ENCODE measurements at places on chromosomes 7 and 10.

DNA sequence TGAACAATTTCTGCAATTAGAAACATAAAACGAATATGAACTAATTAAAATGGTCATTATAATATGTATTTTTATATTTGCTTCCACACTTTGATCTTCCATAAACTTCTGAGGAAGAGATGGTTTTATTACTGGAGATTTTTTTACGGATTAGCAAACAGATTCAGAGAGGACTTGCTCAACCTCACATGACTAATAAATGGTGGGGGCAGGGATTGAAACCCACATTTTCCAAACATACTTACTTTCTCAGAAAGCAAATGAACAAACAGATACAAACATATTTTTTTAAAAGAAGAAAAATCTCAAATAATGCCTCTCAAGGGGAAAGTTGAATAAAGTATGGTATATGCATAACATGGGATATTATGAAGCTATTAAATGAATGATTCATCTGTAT is 18.3 kb downstream of the ANKMY2 start:
- DNase-seq, result no peak

DNA sequence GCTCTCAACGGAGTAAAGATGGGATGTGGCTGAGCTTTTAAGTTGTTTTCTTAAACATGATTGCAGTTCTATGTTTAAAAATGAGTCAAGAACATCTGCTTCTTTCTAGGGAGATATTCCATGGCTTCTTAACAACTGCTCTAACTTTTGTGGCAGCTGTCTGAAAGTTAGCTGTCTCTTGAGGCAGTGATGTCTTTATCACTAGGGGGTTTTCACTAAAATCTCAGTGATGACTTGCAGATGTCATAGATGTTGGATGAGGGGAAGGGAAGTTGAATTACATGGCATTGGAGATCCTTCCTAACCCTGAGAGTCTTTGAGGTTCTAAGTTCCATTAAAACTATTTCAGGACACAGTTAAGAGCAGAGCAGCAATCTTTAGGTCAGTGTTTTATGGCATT is 43.5 kb downstream of the PRKG1 start:
- DNase-seq, result no peak

DNA sequence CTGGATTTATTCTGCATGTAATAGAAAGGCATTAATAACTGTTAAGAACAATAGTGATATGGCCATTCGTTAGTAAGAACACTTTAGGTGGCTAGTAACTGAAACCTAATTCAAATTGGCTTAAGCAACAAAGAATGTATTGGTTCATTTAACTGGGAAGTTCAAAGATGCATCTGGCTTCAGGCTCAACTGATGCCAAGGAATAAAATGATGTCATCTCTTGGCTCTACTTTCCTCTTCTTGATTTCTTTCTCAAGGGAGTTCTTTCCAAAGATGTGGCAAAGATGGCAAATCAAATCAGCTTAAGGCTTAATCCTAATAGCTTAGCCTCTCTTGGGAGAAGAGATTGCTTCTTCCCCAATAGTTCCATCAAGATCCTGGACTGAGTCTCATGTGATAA is 51.6 kb downstream of the PIK3CG start:
- no peak for DNase-seq

GRCh38 chr7:109282726-109283125 is 713.1 kb downstream of the DNAJB9 start:
- DNase-seq, result no peak

GRCh38 chr10:59711871-59712494 is 2.3 kb upstream of the SLC16A9 start:
- no peak for DNase-seq

- no peak for DNase-seq
Observed at GRCh38 chr7:88184848-88185304, 35.0 kb downstream of the SRI start.

DNA sequence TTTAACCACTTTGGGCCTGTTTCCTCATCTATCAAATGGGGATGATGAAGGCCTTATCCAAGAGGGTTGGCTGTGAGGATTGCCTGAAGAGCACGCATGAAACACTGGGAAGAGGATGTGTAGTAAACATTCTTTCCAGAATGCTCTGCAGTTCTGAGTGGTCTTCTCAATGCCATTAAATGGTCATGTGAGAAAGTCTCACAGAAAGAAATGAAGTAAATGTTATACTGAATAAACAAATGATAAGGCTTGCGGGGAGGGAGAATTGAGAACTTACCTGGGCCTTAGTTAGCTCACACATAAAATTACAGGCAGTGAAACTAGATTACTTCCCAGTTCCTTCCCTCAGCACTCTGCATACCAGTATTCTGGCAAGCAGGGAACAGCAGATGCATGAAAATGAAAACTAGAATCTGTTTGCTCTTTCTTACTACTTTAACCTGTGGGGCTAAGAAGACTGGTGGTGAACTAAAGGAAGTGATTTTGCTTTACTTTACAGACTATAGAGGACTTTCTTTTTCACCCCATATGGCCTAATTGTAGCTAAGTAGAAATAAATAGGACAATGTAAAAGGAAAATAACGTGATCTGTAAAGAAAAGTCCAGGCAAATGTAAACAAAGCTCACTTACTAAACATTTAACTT is 135.3 kb upstream of the CCDC6 start:
- DNase-seq, result no peak

DNA sequence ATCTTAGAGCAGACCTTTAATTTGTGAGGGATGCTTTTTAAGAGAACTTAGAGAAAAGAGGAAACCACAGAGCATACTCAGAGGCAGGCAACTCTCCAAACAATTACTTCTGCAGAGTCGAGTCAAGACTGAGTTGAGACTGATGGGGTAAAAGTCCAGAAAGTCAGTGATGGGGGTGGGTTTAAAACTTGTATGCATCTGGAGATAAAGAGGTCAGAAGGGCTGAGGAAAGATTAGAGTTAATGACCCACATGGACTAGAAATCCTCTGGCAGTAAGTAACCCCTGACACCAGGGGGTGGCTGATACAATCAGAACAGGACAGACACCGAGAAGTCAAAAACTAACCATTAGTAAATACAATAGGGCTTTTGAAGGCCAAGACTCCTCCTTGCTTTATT is 42.4 kb upstream of the SEPTIN7 start:
- no peak for DNase-seq

DNA sequence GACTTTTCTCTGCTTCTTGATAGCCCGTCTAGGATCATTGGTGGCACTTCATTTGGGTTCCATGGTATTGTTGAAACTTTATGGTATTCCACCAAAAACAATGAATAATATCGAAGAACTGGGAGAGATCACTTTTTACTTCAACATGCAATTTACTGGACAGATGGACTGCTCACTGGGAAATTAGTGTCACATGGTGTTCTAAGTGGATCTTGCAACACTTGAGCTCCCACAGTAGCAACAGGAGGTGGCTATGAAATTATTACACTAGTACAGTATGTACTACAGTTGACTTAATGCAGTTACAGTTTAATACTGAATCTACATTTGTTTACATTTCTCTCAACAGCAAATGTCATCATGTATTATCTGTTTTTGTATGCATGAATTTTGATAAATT is 997.3 kb downstream of the REEP3 start:
- DNase-seq, result no peak

GRCh38 chr10:5977471-5978229 is at the start of gene IL15RA:
Gene IL15RA (minus strand): TSS chr10:5977543. CDS start chr10:5977492, 51 bp downstream.
- DNase-seq, result peak; percentile 87

DNA sequence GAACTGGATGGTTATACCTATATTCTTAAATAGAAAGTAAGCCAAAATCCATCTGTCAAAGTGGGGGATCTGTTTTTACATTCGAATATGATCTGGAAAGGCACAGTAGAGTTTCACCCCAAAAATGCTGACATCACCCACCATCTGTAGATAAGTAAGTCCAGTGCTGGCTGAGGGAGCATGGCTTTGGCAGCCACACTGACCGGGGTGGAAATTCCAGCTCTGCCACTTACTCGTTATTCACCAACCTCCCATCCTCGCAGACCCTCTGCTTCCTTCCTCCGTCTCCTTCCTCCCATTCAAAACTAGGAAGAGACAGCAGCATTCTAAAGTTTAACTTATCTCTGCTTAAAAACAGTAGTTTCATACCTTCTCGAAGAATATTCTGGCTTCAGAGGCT is 84.9 kb upstream of the GATA3 start:
- no peak for DNase-seq

DNA sequence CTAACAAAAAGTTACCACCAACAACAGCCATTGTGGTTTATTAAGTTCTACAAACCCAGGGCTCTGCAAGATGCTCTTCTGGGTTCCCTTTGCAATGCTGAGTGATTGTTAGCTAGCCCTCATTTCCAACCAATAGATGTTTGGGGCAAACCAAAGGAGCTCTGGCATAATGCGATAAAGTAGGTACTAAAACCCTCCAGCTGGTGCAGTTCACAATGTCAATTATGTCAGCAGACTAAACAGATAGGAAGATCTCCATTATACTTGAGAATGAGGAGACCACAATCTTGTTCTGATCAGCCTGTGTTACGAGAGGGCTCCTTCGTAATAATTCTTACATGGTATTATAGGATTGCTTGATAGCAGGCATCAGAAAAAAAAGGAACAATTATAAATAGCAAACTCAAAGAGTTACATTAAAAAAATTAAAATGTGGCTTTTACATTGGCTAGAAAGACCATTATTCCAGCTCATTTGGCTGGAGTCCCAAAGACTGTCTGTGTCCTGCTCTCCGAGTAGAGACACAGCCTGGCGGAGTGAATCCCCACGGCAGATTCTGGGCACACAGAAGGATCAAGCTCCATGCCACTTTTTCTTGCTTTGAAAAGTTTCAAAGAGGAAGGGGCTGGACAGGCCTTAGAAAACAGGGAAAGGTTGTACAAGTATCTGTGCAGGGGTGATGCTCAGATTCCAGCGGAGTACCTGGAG is 93.8 kb downstream of the ZRANB1 start:
- DNase-seq, result no peak
